ENCODE measurements at places on chromosomes 1 and 21.

- no peak for DNase-seq
These were observed 2.4 kb downstream of the CD84 start for GRCh38 chr1:160576884-160577283.

DNA sequence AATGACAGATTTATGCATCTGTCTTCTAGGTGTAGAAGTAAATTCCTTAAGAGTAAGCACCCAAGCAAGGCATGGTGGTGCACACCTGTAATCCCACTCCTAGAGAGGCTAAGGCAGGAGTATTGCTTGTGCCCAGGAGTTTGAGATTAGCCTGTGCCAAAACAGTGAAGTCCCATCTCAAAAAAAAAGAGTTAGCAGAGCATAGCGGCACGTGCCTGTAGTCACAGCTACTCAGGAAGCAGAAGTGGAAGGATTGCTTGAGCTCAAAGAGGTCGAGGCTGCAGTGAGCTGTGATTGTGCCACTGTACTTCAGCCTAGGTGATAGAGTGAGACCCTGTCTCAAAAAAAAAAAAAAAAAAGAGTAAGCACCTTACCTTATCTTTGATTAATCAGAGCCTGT lies 15.1 kb upstream of the TIPRL start:
- no peak for DNase-seq

DNA sequence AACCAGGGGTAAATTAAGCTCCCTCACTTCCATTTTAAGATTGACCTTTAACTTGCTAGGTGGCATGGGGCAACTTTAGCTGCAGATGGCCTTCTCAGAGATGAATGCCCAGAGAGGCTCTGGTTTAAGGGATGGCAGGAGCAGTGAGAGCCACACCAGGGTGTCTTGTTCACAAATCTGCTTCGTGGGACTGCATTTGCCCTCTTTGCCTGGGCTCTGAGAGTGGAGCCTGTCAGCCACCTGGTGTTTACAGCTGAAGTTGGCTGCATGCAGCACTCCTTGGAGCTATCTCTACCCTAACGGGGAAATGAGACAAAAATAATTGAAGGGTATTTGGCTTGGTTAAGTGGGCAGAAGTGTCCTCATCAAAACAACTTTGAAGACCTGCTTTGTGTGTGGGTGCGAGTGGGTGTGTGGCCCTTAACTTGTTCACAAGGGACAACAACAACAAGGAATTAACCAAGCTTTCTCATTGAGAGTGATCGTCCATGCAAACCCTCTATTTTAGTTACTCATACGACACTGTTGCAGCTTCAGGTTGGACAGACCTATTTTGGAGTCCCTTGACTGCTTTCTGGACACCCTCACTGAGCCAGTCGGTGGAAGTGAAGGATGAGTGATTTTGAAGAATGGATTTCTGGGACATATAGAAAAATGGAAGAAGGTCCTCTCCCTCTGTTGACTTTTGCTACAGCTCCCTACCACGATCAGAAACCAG lies 29.8 kb downstream of the PGM1 start:
- DNase-seq, result no peak

- DNase-seq, result peak; percentile 65
These were observed 32.7 kb upstream of the ZBTB40 start for GRCh38 chr1:22418933-22419382.

DNA sequence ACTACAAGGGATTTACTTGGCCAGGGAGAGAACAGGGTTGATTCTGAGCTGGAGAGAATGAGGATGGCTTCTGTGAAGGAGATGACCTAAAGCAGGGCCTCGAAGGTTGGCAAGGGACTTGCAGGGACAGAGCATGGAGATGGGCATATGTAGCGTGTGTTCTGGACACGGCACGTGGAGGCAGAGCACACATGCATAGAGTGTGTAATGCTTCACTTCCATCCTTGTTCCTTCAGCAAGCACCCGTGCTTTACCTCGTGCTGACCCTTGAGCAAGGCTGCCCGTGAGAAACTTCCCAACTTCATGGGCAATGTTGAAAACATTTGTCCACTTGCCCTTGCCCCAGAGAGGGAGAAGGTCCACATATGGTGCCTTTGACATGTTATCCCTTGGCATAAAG lies 33.1 kb downstream of the NFIA start:
- no peak for DNase-seq

DNA sequence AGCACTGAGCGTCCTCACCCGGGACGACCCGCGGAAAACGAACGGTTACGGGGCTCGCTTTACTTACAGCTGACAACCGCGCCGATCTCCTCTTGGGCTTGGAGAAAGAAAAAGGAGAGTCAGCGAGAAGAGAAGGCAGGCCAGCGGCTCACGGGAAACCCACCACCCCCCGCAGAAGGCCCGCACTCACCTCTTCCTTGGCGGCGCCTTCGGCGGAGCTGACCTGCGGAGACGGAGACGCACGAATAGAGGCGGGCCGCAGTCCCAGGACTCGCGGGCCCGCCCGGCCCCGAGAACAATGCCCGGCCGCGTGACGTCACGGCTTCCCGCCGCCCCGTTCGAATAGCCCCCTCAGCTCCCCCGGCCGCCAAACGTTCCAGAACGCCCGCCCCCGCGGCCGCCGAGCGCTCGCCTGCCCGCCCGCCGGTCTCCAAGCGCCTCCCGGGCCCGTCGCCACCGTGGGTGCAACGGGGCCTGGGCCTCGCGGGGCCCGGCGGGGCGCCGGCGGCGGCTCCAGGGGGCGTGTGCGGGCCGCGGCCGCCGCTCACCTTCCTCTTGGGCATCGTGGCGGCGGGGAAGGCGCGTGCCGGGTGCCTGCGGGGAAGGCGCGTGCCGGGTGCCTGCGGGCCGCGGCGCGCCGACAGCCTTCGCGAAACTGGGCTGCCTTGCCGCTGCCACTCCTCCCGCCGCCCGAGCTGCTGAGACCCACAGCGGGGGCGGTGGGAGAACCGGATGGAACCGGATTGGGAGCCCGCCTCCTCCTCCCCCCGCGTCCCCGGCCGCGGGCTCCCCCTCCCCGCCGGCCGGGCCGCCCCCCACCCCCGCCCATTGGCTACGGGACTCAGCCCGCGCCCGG lies at the start of gene HMGN1:
Gene HMGN1 (minus strand): TSS at position 734 of the 856 bp plus-strand sequence. CDS start 171 bp downstream, at position 563.
- DNase-seq, result peak; percentile 94

GRCh38 chr1:43004587-43005459 lies 46.2 kb upstream of the SLC2A1 start:
- no peak for DNase-seq

DNA sequence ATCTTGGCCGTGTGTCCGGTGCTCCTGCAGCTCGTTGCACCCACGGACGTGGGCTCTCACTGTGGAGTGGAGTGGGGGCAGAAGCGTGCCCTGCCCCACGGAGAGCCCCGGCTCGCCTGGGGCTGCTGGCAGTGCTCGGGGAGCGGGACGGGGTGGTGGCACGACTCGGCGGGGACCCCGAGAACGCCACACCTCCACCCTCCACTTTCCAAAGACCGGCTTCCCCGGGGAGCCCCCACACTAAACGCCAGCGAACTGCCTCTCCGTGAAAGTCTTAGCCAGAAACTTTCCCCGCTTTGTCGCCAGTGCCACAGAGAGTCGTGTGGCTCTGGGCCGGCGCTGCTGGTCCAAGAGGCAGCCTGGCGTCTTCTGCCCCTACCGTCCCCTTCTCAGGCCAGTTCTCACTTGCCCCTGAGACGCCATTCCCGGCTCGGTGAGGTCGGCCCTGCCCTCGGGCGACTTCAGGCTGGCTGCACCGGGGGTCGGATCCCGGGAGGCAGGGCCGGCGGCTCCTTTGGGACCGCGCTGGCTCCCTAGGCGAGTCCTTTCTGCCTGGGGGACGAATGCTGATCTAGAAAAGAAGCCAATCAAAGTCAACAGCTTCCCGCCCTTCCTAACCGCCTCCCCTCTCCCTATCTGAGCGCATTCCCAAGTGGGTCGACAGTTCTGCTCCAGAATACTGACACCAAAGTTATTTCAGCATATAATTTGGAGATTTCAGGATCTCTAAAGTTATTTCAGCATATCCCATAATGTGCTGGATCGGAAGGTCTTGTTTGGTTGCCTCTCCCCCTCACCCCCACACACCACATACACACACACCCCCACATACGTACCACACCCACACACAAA lies 2.6 kb upstream of the SAMD13 start:
- peak; percentile 60 for DNase-seq
